ENCODE measurements at places on chromosomes 16 and 17.

GRCh38 chr17:40457369-40457768 is 14.1 kb downstream of the IGFBP4 start:
- DNase-seq = no peak

DNA sequence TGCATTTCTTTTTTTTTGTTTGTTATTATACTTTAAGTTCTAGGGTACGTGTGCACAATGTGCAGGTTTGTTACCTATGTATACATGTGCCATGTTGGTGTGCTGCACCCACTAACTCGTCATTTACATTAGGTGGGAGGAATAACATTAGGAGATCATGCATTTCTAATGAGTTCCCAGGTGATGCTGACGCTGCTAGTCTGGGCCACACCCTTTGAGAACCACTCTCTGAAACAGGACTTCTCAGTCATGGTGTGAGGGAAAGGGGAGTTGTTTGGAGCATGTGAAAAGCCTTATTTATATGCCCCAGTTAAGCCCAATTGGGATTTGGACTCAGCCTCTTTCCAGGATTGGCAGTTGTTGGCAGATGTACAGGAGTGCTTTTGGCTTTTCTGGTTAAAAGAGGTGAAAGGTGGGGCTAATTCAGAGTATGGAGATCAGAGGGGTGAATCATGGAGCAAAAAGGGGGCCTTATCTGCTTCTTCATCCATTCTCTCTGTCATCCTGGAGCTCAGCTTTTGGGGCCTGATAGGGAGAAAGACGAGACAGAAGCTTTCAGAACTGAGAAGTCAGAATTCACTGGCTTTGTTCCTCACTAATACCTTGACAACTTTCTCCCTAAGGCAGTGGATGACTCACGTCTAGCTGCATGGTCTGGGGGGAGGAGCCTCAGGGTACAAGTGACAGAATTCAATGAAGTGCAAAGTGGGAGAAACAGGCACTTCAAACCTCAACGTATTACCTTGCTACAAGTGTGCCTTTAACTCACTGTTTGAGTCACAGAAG is 180.0 kb upstream of the CACNG3 start:
- no peak for DNase-seq

DNA sequence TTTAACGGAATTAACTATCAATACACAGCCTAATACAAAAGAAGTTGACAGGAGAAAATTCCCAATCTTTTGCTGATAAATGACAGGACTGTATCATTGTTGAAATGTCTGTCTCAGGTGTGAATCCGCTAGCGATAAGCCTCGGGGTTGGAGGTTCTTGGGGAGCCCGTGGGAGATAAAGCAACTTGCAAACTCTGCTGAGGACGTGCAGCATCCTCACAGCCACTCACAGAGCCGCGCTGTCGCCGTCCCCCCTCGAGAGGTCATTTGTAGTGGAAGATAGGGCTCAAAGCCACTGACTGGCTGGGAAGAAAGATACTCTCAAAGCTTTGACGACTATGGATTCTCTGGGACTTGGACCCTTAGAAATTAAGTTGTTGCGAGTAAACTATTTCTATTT is 17.0 kb downstream of the MAP1LC3B start:
- DNase-seq = no peak

DNA sequence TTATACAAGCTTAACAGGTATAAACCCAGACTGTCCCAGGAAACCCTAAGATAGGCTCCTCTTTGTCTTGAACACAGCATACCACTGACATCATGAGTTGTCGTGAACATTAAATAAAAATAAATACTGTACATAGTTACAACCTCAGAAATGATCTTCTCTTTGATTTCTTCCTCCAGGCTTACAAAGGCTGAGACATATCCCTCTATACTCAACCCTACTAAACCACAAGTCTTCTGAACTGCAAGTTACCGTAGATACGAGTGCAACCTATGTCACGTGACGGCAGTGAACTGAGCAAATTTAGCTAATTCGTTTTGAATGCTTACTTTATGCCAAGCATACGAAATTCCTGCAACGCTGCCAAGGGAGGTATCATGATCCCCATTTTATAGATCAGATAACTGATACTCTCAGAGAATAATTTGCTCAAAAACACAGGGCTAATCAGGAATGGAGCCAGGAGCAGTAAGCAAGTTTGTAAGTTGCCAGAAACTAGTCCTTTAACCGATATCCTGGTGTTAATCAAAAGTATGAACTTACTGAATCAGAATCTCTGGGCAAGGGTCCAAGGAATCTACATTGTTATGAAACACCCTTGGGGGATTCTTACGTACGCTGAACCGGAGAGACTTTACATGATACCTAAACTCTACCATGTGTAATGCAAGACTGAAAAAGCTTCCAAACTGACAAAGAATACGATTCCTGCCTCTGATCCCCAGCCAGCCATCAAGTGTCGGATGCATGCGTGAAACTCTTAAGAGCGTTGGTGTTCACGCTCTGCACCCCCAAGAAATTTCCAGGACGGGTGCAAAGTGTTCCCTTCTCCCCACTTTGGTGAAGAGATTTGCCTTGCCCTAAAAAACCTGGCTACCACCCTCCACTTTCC is 106.2 kb downstream of the XYLT1 start:
- DNase-seq = no peak

- DNase-seq = no peak
Observed at GRCh38 chr16:22016927-22017326, 9.0 kb downstream of the MOSMO start.

- DNase-seq = no peak
Observed at GRCh38 chr17:2053380-2054261, 1.3 kb upstream of the HIC1 start.

GRCh38 chr16:82636485-82636884 is 9.7 kb downstream of the CDH13 start:
- peak; percentile 86 for DNase-seq

GRCh38 chr17:48562934-48563333 is 15.2 kb downstream of the HOXB4 start:
- DNase-seq = no peak

DNA sequence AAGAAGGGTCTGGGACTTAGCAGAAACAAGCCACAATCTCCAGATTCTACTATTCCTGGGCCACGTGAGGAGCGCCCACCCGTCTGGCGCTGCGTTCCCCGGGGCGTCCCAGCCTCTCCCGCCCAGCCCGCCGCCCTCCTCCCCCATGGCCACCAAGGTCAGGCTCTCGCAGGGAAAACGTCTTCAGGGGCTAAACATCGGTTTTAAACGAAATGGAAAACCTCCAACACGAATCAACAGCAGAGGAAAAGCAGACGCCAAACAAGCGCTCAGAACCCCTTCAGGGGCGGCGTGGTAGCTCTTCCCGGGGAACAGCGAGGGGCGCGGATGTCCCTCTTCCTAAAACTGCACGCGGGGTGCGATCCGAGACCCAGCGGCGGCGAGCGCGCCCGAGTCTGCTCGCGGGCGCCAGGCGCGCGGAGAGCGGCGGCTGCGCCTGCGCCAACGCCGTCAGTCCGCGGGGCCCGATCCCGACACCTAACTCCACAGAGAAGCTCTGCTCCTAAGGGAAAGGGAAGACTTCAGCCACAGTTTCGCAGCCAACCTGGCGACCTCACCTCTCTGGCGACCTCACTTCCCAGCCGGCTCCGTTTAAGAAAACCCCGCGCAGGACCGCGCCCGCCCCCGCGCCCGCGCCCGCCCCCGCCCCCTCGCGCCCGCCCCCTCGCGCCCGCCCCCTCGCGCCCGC is 505 bp upstream of the COG1 start:
- DNase-seq = peak; percentile 81

DNA sequence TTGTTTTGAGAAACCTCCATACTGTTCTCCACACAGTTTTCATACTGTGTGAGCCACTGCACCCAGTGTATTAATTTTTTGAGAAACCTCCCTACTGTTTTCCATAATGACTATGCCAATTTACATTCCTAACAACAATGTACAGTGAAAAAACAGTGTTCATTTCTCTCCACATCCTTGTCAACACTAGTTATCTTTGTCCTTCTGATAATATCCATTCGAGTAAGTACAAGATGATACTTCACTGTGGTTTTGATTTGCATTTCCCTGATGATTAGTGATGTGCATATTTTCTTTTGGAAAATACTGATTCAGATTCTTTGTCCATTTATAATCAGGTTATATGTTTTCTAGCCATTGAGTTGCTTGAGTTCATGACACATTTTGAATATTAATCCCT is 462.0 kb downstream of the CDH11 start:
- no peak for DNase-seq

DNA sequence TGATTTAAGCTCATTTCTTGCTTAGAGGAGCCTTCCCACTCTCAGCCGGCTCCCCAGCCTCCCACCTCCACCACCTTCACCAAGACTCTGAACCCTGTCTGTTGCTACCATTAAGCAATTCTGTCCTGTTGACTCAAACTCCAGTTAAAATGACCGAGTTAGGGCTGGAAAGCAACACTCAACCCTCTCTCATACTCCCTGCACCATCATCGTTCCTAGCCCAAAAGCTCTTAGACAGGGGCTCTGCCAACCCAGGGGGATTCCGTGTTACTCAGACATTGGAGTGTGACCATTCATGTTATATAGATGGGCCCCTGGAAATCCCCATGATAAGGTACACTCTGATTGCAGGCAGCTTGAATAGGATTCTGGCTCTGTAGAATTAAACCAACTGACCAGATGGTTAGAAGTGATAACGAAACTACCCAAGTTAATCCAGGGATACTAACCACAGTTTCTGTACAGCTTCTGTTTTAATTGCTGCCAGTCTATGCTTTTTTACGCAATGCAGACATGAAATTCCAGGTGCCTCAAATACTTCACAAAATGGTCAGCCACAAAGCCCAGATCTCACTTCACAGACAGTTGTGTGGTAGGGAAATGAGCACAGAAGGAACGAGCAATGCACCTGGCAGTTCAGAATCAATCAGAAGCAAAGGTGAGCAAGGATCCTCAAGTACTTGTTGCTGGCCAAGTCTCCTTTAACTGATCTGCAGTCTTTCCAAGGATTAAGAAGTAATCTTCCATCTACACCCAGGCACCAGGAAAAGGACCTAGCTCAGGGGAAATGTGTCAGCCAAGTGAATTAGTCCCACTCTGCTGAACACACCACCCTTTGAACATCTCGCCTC is 2.1 kb downstream of the SSTR2 start:
- DNase-seq = peak; percentile 39
